ENCODE measurements at places on chromosomes 2 and 18. TPM values are rescaled to one million over a fixed set of nuclear protein-coding genes. Genes with fewer than 3 reads are reported as not detected.

- no peak overlapping the region for H3K27ac ChIP-seq
- no peaks in the 10 kb centered on the region for H3K36me3 ChIP-seq
- no peaks in the 10 kb centered on the region for H3K4me1 ChIP-seq
- no peaks in the 10 kb centered on the region for H3K27me3 ChIP-seq
- no peak for DNase-seq
- H3K4me3 ChIP-seq: no peak overlapping the region
These were observed 399.4 kb upstream of the CELF4 start for GRCh38 chr18:37964885-37965571.

- H3K4me3 ChIP-seq: no peak overlapping the region
- no peak for DNase-seq
- H3K27me3 ChIP-seq: no peaks in the 10 kb centered on the region
- peaks cover 4% of the 10 kb centered on the region for H3K36me3 ChIP-seq
- no peak overlapping the region for H3K27ac ChIP-seq
These were observed 33.9 kb upstream of the TSPYL6 start for GRCh38 chr2:54289917-54290316.

DNA sequence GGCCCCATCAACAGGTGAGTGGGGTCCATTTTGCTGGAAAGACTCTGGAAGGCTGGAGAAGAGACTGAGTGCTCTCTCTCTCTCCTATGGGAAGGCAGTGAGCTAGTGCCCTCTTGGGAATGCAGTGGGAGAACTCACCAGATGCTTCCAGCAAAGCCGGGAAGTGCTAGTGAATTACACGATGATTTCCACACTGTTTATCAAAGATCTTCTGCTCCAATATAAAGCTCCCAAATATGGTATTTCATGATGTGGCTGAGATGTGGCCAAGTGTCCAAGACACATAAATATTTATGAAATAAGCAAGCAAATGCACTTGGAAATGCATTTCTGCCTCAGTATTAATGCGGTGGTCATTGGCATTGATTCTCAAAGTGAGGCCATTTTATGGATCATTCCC is 135.9 kb downstream of the VAPA start:
- no peak for DNase-seq
- no peak overlapping the region for H3K27ac ChIP-seq
- no peaks in the 10 kb centered on the region for H3K36me3 ChIP-seq
- peaks cover 3% of the 10 kb centered on the region for H3K27me3 ChIP-seq

Gene TACR1
- total RNA-seq: not detected
